Activated T-helper 1 cell treated with anti-CD3 and anti-CD28 coated beads, Interleukin-12 subunit alpha, Interleukin-12 subunit beta, Interleukin-2, Interleukin-4 antibody, amounts not matched to agents 30 ng/mL and 10 ng/mL and 1 ng/mL, durations not matched to agents 14 hours and 24 hours and 36 hours (primary cell): ENCODE measurements at places on chromosomes 2 and 18. TPM values are rescaled to one million over a fixed set of nuclear protein-coding genes. Genes with fewer than 3 reads are reported as not detected.
A peak's percentile ranks its signal among the peaks of the same experiment; 100 is the strongest.

Gene ALPP
- not detected in 2 replicates for total RNA-seq

Gene SERPINB11
- total RNA-seq = not detected in 2 replicates

Gene NT5DC4
- not detected in 2 replicates for total RNA-seq

Gene POMC
- 5.0 and 5.9 TPM in 2 replicates for total RNA-seq

Gene REG1B
- not detected in 2 replicates for total RNA-seq

Gene SSB
- 101 and 107 TPM in 2 replicates for total RNA-seq

Gene COL6A3
- total RNA-seq = 13.1 and 15.5 TPM in 2 replicates

Gene GKN1
- not detected in 2 replicates for total RNA-seq

Gene ABCG5
- total RNA-seq = not detected in 2 replicates

Gene CCL20
- total RNA-seq = 1.2 and 3.2 TPM in 2 replicates

DNA sequence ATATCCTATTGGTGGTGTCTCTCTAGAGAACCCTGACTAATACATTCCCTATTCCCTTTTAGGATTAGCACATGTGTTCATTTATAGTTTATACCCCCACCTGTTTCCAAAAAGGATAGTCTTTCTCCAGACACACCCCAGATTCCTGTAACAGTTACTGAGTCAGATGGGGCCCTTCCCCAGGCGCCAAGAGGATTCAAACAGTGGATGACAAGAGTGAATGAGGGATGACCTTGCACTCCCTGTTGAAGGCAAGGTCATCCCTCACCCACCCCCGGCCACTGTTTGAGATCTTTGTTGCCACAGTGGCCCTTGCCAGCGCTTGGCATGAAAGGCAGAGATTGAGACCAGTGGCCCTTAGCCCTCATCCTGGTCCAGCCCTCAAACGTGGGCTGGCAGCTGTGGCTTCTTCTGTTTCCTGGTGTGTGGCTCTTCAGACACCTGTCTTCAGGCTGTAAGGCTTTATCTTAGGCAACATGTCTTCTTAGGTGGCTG lies 15.3 kb upstream of the REEP1 start:
- H3K27ac ChIP-seq = no peak overlapping the region
- H3K27me3 ChIP-seq = peaks cover 7% of the 10 kb centered on the region
- H3K36me3 ChIP-seq = no peaks in the 10 kb centered on the region
- no peaks in the 10 kb centered on the region for H3K4me1 ChIP-seq
- H3K4me3 ChIP-seq = no peak overlapping the region

- H3K27ac ChIP-seq = peak overlapping the region; percentile 72
- no peak for DNase-seq
- H3K27me3 ChIP-seq = peaks cover 6% of the 10 kb centered on the region
- H3K4me1 ChIP-seq = peaks cover 12% of the 10 kb centered on the region
Observed at GRCh38 chr2:30139131-30139870, 7.5 kb upstream of the YPEL5 start.

- no peak overlapping the region for H3K4me3 ChIP-seq
- H3K4me1 ChIP-seq = peaks cover 17% of the 10 kb centered on the region
- no peak for DNase-seq
- H3K27ac ChIP-seq = no peak overlapping the region
Observed at GRCh38 chr2:16654833-16655444, 10.7 kb downstream of the CYRIA start.

DNA sequence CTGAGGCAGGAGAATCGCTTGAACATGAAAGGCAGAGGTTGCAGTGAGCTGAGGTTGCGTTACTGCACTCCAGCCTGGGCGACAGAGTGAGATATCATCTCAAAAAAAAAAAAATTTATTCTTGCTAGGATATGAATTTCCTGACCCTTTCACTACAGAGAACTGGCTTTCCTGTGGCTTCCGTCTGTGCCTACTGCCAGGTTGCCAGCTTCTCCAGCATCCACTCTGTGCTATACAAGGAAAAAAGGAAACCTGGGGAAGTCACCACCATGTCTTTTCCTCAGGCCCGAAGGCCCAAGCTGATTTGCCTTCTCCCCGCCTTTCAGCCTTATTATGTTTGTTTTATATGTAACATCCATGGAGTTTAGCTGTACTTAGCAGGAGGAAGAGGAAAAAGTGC lies 122.0 kb upstream of the REV1 start:
- no peak for DNase-seq
- no peak overlapping the region for H3K4me3 ChIP-seq
- no peaks in the 10 kb centered on the region for H3K4me1 ChIP-seq
- H3K27me3 ChIP-seq = peaks cover 2% of the 10 kb centered on the region
- H3K36me3 ChIP-seq = no peaks in the 10 kb centered on the region
- no peak overlapping the region for H3K27ac ChIP-seq

GRCh38 chr18:848062-848861 lies 36.2 kb upstream of the YES1 start:
- H3K4me1 ChIP-seq = no peaks in the 10 kb centered on the region
- no peak overlapping the region for H3K4me3 ChIP-seq
- peaks cover 2% of the 10 kb centered on the region for H3K27me3 ChIP-seq
- H3K27ac ChIP-seq = no peak overlapping the region

DNA sequence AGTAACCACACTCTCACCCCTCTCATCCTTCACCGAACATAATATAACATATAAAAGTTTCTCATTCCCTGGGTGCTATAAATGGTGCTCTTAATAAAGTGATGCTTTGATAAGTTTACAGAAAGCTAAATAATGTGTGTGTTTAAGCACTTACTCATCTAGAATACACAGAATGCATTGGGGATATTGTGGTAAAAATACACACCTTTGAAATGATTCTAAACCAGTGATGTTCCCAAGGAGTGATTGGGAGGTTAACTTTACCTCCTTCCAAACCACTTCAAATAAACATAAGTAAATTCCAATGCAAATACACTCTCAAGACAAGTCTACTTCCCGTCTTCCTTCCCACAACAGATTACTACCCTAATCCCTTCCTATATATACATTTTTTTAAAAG lies 85.3 kb upstream of the TWSG1 start:
- H3K27me3 ChIP-seq = no peaks in the 10 kb centered on the region
- no peak overlapping the region for H3K4me3 ChIP-seq
- peaks cover 37% of the 10 kb centered on the region for H3K36me3 ChIP-seq
- no peak for DNase-seq
- H3K4me1 ChIP-seq = no peaks in the 10 kb centered on the region

GRCh38 chr18:60021556-60021955 lies 121.8 kb downstream of the PMAIP1 start:
- no peak overlapping the region for H3K4me3 ChIP-seq
- no peaks in the 10 kb centered on the region for H3K36me3 ChIP-seq
- DNase-seq = no peak
- H3K4me1 ChIP-seq = no peaks in the 10 kb centered on the region

DNA sequence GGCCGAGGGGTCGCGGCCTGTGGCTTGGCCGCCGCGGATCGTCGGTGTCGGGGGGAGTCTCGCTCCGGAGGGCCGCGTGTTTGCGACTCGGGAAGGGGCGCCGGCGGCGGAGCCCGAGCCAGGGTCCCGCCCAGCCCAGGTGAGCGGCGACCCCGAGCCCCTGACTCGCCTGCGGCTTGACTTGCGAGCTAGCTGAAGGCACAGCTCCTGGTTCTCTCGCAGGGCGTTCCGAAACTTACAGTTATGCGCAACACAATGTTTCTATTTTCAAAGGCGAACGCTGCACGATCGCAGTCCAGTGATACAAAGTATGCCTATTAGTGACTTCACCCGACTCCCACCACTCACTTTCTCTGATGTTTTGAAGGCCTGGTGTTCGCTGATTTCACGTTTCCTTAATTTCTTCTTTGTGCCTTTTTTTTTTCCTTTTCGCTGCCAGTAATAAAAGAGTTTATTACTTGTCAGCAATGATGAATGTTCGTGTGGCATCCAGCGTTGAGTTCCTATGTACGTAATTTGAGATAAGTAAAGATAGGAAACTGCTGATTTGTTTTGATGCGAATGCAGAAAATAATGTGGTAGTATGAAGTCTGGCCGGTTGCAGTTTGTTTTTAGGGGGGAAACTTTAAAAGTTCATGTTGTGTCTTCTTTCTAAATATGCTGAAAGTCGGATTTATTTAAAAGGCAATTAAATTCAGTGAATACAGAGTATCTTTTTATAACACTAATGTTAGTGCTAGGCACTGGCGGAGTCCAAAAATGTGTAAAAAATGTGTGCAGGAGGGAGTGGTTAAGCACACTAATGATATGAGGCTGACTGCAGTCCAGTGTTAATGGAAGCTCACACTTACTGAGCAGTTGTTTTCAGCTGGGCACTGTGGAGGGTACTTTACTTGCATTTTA lies 706 bp downstream of the UBXN2A start:
- peaks cover 21% of the 10 kb centered on the region for H3K27me3 ChIP-seq
- H3K27ac ChIP-seq = peak overlapping the region; percentile 74
- no peak for DNase-seq

GRCh38 chr2:105405291-105405690 lies 6.4 kb upstream of the FHL2 start:
- no peaks in the 10 kb centered on the region for H3K4me1 ChIP-seq
- H3K36me3 ChIP-seq = no peaks in the 10 kb centered on the region
- no peak overlapping the region for H3K27ac ChIP-seq
- no peak for DNase-seq

DNA sequence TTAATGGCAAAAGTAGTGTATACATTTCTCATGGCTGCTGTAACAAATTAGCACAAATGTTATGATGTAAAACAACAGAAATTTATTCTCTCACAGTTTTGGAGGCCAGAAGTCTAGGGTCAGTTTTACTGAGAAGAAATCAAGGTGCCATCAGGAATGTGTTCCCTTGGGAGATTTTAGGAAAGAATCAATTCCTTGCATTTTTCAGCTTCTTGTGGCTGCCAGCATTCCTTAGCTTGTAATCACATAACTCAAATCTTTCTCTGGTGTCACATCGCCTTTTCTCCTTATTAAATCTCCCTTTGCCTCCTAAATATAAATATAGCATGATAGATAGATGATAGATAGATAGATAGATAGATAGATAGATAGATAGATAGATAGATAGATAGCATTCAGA lies 307.0 kb upstream of the REG3G start:
- H3K4me1 ChIP-seq = no peaks in the 10 kb centered on the region
- H3K4me3 ChIP-seq = no peak overlapping the region
- H3K36me3 ChIP-seq = no peaks in the 10 kb centered on the region
- H3K27ac ChIP-seq = no peak overlapping the region
- H3K27me3 ChIP-seq = no peaks in the 10 kb centered on the region
- no peak for DNase-seq

GRCh38 chr2:8578335-8579244 lies 103.3 kb upstream of the ID2 start:
- DNase-seq = no peak
- no peaks in the 10 kb centered on the region for H3K36me3 ChIP-seq
- no peak overlapping the region for H3K4me3 ChIP-seq
- no peak overlapping the region for H3K27ac ChIP-seq

DNA sequence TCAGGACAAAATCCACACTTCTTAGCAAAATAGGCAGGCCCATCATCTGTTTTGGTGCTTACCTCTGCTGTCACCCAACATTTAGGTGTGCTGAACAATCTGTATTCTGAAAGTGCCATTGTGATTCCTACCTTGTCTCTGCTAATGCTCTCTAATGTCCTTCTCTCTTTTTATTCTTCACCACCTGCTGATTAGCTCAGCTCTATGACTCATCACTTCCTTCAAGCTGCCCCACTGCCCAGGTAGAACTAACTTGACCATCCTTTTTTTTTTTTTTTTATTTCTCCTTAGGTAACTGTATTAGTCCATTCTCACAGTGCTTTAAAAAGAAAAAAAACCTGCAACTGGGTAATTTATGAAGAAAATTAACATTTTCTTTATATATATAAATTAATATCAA lies 478.7 kb upstream of the POU3F3 start:
- no peak overlapping the region for H3K4me3 ChIP-seq
- peaks cover 8% of the 10 kb centered on the region for H3K4me1 ChIP-seq
- peak overlapping the region; percentile 41 for H3K27ac ChIP-seq
- H3K36me3 ChIP-seq = no peaks in the 10 kb centered on the region
- no peak for DNase-seq

GRCh38 chr2:96102596-96103186 lies 13.7 kb downstream of the ADRA2B start:
- H3K27ac ChIP-seq = no peak overlapping the region
- no peaks in the 10 kb centered on the region for H3K4me1 ChIP-seq
- H3K36me3 ChIP-seq = no peaks in the 10 kb centered on the region
- peaks cover 1% of the 10 kb centered on the region for H3K27me3 ChIP-seq
- no peak overlapping the region for H3K4me3 ChIP-seq

- H3K4me1 ChIP-seq = peaks cover 98% of the 10 kb centered on the region
- DNase-seq = no peak
- H3K36me3 ChIP-seq = peaks cover 27% of the 10 kb centered on the region
- peak overlapping the region; percentile 92 for H3K27ac ChIP-seq
- H3K27me3 ChIP-seq = no peaks in the 10 kb centered on the region
Observed at GRCh38 chr2:68768461-68768860, 33.9 kb downstream of the ARHGAP25 start.

- H3K4me3 ChIP-seq = no peak overlapping the region
- no peaks in the 10 kb centered on the region for H3K4me1 ChIP-seq
- no peaks in the 10 kb centered on the region for H3K36me3 ChIP-seq
- no peak for DNase-seq
- H3K27ac ChIP-seq = no peak overlapping the region
Observed at GRCh38 chr2:198186257-198186656, 381.9 kb downstream of the PLCL1 start.

- no peaks in the 10 kb centered on the region for H3K27me3 ChIP-seq
- no peak overlapping the region for H3K4me3 ChIP-seq
- peaks cover 14% of the 10 kb centered on the region for H3K36me3 ChIP-seq
- H3K27ac ChIP-seq = no peak overlapping the region
- H3K4me1 ChIP-seq = no peaks in the 10 kb centered on the region
- no peak for DNase-seq
Observed at GRCh38 chr2:215370112-215370965, 58.5 kb downstream of the ATIC start.

GRCh38 chr18:75742516-75742915 lies 315.0 kb upstream of the SMIM21 start:
- no peak overlapping the region for H3K4me3 ChIP-seq
- H3K27me3 ChIP-seq = no peaks in the 10 kb centered on the region
- H3K27ac ChIP-seq = no peak overlapping the region
- DNase-seq = no peak

DNA sequence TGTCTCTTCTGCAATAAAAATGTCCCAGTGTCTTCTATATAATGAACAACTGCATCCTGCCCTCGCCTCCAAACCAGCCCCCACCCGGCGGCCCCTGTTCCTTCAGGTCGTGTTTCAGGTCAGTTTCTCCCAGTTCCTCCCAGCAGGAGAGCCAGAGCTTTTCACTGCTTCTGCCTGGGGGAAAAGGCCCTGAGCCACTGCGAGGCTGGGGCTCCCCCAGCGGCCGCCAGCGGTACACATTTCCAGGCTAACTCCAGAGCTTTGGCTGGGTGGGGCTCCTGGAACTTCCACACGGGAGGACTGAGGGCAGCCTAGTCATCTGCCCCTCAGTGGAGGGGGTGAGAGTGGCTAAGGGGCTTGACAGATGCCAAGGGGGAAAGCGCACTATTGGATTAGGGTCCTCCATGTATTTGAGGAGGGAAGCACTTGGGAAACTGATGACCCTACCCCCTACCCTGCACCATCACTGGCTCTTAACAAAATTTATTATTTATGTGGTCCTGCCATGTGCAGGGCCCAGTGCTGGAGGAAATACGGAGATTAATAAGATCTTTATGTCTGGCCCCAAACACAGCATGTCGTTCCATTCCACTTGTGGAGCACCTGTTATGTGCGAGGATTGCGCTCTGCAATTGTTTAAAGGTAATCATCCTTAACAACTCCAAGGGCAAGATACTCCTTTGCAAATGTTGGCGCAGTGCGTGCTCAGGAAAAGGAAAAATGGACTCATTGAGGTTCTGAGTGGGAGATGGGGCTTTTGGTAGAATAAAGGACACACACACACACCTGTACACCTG lies 17.3 kb upstream of the CYS1 start:
- peaks cover 2% of the 10 kb centered on the region for H3K36me3 ChIP-seq
- H3K4me3 ChIP-seq = no peak overlapping the region
- peaks cover 10% of the 10 kb centered on the region for H3K4me1 ChIP-seq
- no peak overlapping the region for H3K27ac ChIP-seq
- no peak for DNase-seq

GRCh38 chr2:143300536-143300935 lies 171.3 kb downstream of the ARHGAP15 start:
- no peak overlapping the region for H3K4me3 ChIP-seq
- no peak overlapping the region for H3K27ac ChIP-seq
- DNase-seq = no peak
